ENCODE measurements at places on chromosomes 12 and 14.

DNA sequence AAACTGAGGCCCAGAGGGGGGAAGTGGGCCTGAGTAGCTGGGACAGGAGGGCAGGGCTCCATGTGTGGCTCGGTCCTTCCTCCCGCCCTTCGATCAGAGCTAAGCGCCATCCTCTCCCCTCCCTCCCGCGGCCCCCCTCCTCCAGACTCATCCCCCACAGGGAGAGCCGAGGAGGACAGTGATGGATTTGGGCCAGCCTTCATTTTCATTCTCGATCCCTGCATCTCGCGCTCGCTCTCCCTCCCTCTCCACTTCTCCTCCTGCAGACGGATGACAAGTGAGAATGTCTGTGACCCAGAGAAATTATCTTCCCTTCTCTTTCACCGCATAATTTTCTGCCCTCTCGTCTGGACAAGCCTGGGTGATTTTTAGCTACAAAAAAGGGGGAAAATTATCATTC, 183.3 kb downstream of the RBM19 start:
- DNase-seq, result no peak

- DNase-seq, result no peak
Measured at GRCh38 chr14:90109858-90110257, 48.1 kb downstream of the KCNK13 start.

- no peak for DNase-seq
Measured at GRCh38 chr12:120536064-120536791, 2.1 kb downstream of the RNF10 start.

- DNase-seq, result no peak
Measured at GRCh38 chr14:89544636-89545301, 127.7 kb upstream of the FOXN3 start.

DNA sequence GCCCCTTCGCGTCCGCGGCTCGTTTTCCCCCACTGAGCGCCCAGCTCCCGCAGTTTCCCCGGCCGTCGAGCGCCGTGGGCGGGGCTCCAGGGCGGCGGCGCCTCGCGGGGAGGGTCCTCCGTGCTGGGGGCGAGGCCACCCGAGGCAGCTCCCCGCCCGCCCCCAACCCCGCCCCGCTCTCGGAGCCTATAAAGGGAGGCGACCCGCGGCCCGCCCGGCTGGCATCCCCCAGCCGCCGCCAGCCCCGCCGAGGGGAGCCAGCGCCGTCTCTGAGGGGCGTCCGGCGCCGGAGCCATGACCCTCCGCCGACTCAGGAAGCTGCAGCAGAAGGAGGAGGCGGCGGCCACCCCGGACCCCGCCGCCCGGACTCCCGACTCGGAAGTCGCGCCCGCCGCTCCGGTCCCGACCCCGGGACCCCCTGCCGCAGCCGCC, at the start of gene TAMALIN:
Gene TAMALIN, plus strand, starts transcription at position 221 of the 432 bp plus-strand sequence. Its CDS starts 74 bp downstream, at position 295.
- peak; percentile 51 for DNase-seq

DNA sequence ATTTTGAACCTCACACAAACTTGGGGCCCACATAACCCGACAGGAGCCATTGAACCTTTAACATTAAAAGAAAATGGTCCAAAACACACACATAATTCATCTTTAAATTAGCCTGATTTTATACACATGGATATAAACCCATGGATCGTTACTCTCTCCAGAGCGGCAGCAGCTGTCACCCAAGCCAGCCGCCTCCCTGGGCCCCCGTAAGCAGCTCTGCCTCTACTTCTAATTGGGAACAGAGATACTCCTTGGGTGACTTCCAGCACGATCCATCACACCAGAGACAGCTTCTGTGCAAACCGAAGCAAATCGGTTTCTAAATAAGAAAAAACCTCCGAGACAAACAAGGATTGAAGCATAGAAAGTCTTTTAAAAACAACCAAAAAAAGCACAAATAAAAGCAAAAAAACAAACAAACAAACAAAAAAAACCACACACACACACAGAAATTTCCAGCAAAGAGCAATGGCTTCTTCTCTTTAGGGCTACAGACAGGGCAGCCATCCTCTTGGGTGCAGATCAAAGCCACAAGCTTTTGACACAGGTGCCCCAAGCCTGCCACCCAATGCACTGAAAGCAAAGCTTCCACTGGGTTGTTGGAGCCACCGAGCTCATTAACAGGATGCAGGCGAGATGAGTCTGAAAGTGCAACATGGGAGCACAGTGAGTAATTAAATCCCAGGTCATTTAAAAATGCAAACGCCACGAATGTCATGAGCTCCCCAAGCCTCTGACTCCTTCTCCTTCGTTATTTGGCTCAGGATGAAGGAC, 156.9 kb downstream of the DPF3 start:
- no peak for DNase-seq

- no peak for DNase-seq
Measured at GRCh38 chr14:30218907-30219306, 291.3 kb upstream of the PRKD1 start.

DNA sequence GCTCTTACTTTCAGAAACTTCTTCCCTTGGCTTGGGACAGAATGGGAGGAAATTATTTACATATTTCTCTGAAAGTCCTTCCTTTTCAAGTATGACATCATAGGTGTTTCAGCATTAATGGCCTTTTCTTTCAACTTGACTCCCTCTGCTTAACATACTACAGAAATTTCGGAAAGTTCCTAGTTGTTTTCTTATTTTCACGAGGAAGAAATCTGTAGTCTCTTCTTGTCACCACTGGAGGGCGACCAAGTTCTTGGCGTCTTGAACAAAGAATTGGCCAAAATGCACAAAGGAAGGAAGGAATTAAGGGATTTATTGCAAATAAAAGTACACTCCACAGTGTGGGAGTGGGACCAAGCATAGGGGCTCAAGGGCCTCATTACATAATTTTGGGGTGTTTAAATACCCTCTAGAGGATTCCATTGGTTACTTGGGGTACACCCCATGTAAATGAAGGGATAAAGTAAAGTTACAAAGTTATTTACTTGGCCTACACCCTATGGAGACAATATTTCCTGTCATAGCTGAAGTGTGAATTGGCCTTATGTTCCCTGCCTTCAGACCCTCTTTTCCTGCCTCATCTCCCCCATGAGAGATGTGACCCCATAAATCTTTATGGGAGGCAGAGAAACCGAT, 70.4 kb downstream of the RPL10L start:
- no peak for DNase-seq

DNA sequence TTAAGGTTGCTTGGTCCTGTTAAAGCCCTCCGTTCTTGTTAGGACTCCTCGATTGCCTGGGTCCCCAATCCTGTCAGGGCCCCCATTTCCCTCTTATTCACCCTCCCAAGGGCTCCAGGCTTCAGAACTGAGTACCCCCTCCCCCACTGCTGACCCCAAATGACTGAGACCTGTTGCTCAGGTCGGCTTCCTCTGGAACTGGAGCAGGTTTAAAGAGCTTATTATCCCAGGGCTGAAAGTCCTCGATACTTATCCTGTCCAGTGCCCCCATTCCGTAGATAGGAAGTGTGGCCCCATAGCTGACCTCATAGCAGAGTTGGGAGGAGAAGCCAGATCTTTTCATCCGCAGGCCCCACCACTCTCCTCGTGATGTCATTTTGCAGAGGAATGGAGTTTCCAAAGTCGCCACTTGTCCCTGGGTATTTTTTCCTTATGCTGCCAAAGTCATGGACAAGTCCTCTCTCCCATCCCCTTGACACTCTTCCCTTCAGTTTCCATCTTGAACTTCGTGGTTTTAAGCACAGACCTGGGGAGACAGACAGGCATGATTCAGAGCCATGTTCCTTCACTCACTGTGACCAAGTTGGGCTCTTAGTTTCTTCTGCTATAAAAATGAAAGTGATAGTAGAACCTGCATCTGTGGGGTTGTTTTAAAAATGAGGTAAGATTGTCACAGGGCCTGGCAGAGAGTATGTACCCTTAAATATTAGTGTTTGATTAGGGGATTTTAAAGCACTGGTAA, 1.2 kb downstream of the USP30 start:
- no peak for DNase-seq

GRCh38 chr12:75923964-75924666, 107.5 kb downstream of the PHLDA1 start:
- DNase-seq, result no peak

- no peak for DNase-seq
Measured at GRCh38 chr12:108638997-108639822, 5.5 kb upstream of the SELPLG start.

- no peak for DNase-seq
Measured at GRCh38 chr12:72748971-72749370, 476.8 kb downstream of the TRHDE start.

- no peak for DNase-seq
Measured at GRCh38 chr12:108126990-108127501, 2.0 kb upstream of the WSCD2 start.

DNA sequence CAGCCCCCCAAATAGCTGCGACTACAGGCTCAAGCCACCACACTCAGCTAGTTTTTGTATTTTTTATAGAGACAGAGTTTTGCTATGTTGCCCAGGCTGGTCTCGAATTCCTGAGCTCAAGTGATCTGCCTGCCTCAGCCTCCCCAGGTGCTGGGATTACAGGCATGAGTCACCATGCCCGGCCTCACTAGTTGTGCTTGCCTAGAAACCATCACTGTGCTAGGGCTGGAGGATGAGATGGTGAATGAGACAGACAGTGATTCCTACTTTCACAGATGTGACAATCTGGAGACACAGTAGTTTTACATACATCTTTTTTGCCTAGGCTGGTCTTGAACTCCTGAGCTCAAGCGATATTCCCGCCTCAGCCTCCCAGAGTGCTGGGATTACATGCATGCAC, 7.5 kb upstream of the MSI1 start:
- no peak for DNase-seq

GRCh38 chr12:39037115-39037514, 131.7 kb upstream of the CPNE8 start:
- no peak for DNase-seq

- DNase-seq, result no peak
Measured at GRCh38 chr12:93139028-93139665, 210.1 kb upstream of the EEA1 start.

DNA sequence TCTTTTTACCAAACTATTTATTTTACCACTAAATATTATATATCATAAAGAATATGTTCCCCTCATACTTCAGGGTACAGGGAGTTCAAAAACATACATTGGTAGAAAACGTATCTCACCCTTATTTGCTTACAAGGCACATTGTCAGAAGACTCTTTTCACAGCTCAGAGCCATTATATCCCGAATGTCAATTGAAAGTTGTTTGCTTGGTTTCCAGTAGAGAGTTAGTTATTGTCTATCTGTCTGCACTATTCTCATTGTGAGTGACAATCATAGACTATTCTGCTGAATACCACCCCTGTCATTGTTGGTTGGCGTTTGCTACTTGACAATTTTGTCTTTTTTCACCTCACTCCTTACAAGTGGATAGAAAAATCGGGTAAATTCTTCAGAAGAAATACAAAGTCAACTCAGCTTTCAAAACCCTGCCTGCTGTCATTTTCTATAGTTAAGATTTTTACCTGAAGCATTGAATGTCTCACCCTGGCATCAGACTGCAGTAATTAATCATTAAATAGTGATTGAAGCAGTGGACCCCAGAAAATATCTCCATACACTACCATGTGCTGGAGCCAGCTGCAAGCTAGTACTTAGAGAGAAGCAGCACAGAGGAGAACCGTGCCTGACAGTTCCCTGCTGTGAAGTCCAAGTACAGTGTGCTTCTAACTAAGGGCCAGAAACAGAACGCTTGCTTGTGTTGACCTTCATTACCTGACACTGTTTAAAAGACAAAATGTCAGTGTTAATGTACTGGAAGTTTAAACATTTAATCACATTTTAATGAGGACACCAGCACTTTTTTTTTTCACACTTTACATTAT, 510.6 kb downstream of the RERGL start:
- no peak for DNase-seq

DNA sequence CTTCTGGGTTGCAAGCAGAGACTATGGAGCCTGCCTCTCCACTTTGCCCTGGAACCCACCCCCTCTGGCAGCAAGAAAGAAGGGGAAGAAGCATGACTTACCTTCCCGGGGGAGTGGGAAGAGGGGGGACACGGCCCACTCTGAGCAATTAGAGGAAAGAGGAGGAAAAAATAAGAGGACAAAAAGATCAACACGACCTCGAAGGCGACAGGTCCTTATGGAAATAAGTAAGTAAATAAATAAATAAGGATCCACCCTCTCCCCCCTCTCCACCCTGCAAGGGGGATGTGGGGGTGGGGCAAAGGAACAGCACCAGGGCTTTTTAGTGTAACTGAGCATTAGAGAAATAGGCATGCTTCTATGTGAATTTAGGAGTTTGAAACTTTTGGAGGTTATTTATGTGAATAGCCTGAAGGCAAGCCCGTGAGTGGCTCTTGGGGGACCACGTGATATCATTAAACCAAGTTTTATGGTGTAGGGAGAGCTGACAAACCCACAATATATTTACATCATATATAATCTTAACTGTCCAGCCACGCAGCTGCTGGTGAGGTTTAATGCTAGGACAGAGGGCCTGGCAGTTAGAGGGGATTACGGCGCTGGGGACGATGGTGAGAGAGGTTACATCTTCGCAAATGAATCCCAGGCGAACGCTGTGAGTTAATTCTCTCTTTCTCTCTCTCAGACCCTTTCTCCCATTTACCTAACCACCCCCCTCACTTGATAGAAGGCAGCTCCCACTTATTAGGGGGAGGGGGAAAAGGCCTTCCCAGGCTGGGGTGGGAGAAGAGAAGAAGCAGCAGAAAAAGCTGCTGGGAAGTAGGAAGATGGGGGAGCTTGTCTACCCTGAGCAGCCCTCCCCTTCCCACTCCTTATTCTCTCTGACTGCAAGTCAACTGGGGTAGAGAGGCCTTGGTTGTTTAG, 4.8 kb downstream of the HOXC5 start:
- no peak for DNase-seq

DNA sequence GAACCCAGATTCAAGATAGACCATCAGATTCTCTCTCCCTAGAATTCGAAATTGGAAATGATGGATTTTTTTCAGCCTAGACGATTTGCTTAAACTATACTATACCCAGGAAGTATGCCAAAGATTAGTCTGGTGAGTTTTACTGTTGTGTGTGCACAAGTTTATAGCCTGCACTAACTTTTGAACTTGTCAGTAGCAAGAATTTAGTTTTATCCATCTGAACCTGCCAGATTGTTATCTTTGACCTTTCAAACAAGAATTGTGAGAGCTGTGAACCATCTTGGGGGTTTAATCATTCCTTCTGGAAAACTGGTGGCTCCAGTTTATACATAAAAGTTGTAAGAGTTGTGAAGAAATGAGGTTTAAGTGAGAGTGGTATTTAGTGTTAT, 243.5 kb upstream of the DAAM1 start:
- no peak for DNase-seq

- no peak for DNase-seq
Measured at GRCh38 chr14:103225062-103225461, 101.8 kb downstream of the TNFAIP2 start.

GRCh38 chr12:57473392-57473791, 6.3 kb downstream of the ARHGAP9 start:
- DNase-seq, result no peak

- no peak for DNase-seq
Measured at GRCh38 chr12:55700255-55701018, 7.3 kb downstream of the ITGA7 start.

DNA sequence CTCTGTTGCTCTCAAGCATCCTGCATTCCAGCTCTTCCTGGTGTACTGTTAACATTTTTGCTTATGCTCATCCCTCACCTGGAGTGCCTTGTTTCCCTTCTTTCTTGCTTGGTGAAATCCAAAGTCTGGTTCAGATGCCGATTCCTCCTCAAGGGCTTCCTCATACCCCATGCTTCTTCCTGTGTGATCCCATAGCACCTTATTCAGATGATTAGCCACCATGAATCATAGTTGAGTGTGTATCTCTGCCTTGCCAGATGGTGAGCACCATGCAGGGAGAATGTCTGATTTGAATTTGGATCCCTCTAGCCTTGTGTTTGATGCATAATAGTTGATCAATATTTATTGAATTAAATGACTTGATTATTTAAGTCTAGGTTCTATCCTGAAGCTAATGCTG, 39.4 kb upstream of the ANO4 start:
- no peak for DNase-seq

- no peak for DNase-seq
Measured at GRCh38 chr14:64706593-64707193, 2.5 kb downstream of the PLEKHG3 start.
